Left ventricle myocardium inferior (tissue), 1 donor: ENCODE measurements at places on chromosomes 12 and 14. TPM values are rescaled to one million over a fixed set of nuclear protein-coding genes. Genes with fewer than 3 reads are reported as not detected.

FOXG1 gene
- not detected for total RNA-seq

OR6C65 gene
- not detected for total RNA-seq

ARMH4 gene
- total RNA-seq: 7.3 TPM

MANSC4 gene
- total RNA-seq: not detected

TOMM20L gene
- not detected for total RNA-seq

ESR2 gene
- 1.0 TPM for total RNA-seq

PZP gene
- total RNA-seq: 0.36 TPM

TOX4 gene
- total RNA-seq: 84.8 TPM

DAD1 gene
- 118 TPM for total RNA-seq

PROX2 gene
- not detected for total RNA-seq

ADCY6 gene
- total RNA-seq: 98.4 TPM

PNMA1 gene
- 19.2 TPM for total RNA-seq

SMOC1 gene
- total RNA-seq: 4.4 TPM

GLI1 gene
- 0.93 TPM for total RNA-seq

KCNC2 gene
- not detected for total RNA-seq

KLRF1 gene
- total RNA-seq: not detected

ZNF385A gene
- total RNA-seq: 7.1 TPM

GPX2 gene
- not detected for total RNA-seq

RASAL1 gene
- total RNA-seq: not detected

SP1 gene
- 27.4 TPM for total RNA-seq

CABP1 gene
- 4.2 TPM for total RNA-seq

ZNF891 gene
- total RNA-seq: 1.1 TPM

C14orf39 gene
- total RNA-seq: not detected

TPPP2 gene
- 1.6 TPM for total RNA-seq

KRT77 gene
- not detected for total RNA-seq

SSTR1 gene
- total RNA-seq: 0.69 TPM

BICDL1 gene
- total RNA-seq: 0.08 TPM

RFLNA gene
- total RNA-seq: 0.27 TPM

RNASE2 gene
- 1.3 TPM for total RNA-seq

XPOT gene
- 27.8 TPM for total RNA-seq

ESPL1 gene
- 0.36 TPM for total RNA-seq

P2RX2 gene
- not detected for total RNA-seq

GPRC5D gene
- total RNA-seq: not detected

RDH12 gene
- total RNA-seq: not detected

TAS2R20 gene
- 0.44 TPM for total RNA-seq

KRT4 gene
- total RNA-seq: not detected

RBP5 gene
- 0.47 TPM for total RNA-seq

TAS2R7 gene
- not detected for total RNA-seq

C12orf54 gene
- not detected for total RNA-seq

SMAGP gene
- 3.3 TPM for total RNA-seq

DIO3 gene
- total RNA-seq: not detected

BCL2L2 gene
- total RNA-seq: 37.5 TPM

SAMD4A gene
- 173 TPM for total RNA-seq

CPNE6 gene
- total RNA-seq: not detected

GPR137C gene
- 1.2 TPM for total RNA-seq

RAD9B gene
- total RNA-seq: 0.63 TPM

NPFF gene
- total RNA-seq: not detected

TEX22 gene
- total RNA-seq: 0.99 TPM

HOXC6 gene
- not detected for total RNA-seq

SRRM4 gene
- total RNA-seq: 0.19 TPM
